ENCODE measurements at places on chromosomes 11 and 22.

DNA sequence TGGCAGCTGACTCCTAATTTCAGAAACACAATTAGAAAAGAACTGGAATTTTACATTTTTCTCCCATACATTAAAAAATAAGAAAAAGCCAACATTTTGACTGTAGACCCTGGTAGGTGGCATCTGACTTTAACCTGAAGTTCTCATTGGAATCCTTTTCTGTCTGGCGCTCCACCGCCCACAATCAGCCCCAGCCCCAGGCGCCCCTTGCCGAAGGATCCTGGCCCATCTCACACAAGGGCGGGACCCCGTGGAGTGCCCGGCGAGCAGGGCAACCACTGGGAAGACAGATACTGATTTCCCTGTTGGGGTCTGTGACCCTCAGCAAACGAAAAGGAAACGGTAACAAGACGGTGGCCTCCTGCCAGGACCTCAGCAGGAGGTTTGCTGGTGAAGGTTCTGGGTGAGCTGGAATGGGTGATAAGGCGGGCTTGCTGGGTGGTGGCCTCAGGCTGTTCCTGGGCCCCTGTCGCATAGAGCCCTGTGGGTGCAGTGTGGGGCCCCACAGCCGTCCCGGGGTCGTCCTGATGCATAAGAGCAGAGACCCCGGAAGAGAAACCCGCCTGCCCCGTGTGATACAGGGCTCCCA is 15.7 kb downstream of the TSPO start:
- no peak for DNase-seq

GRCh38 chr11:117580866-117581265 is 216.2 kb downstream of the DSCAML1 start:
- DNase-seq: no peak

- no peak for DNase-seq
Measured at GRCh38 chr11:104898685-104899013, 389 bp upstream of the CASP12 start.

- peak; percentile 79 for DNase-seq
Measured at GRCh38 chr11:45607995-45608394, 57.4 kb downstream of the CHST1 start.

DNA sequence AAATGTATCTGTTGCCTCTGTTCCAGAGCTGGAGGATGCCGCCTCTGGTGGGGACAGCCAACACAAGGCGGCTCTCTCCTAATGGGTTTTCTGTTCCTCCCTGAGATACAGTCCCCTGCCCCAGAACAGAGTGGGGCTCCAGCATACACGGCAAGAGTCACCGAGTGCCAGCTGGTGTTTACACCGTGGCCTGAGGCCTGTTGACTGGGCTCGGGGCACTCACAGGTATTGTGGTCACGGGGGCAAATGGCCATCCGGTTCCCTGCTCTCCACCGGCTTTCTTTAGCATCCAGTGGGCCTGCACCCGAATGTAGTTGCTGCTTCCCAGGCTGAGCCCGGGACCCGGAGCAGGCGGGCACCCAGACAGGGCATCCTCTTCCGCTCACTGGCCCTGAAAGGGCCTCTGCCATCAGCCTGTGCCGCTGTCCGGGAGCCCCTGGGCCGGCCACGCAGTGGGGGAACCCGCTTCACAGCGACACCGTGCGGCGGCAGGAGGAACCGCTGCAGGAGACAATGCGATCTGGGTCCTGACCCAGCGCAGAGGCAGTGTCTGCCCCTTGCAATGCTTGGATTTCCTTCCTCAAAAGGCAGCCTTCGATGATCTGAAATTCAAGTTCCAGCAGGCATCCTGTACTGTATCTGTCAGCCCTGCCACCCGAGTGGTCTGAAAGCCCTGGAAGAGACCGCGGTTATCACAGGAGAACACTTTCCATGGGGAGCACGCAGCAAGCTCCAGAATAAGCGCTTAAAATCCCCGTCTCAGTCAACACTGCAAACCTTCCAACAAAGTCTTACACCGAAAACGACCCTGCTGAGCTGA is 859 bp upstream of the KRTAP5-5 start:
- DNase-seq: no peak

- DNase-seq: no peak
Measured at GRCh38 chr11:101034076-101034475, 95.5 kb downstream of the PGR start.

DNA sequence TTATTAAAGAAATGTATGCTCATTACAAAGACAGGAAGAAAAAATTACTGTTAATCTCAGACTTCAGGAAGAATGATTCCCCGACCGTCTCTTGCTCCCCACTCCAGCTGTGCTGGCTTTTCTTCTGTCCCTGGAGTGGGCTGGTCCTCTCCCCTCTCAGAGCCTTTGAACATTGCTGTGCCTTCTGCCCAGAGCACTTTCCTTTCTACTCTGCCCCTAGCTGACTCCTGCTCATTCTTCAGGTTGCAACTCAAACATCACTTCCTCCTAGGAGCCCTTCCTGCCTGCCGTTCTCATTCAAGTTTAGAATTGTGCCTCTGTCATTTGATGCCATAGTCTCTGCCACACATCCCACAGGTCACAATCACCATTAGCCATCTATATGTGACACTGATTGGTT is 329.5 kb downstream of the MIAT start:
- no peak for DNase-seq

- DNase-seq: no peak
Measured at GRCh38 chr11:5081405-5081804, 12.0 kb downstream of the OR52E1 start.

Measured in kidney glomerular epithelial cell (primary cell).